Psoas muscle (tissue), 8 donors: ENCODE measurements at places on chromosomes 7 and 10. TPM values are rescaled to one million over a fixed set of nuclear protein-coding genes. Genes with fewer than 3 reads are reported as not detected.
A peak's percentile ranks its signal among the peaks of the same experiment; 100 is the strongest.

GRCh38 chr10:32077896-32078485, 21.8 kb upstream of the KIF5B start:
- DNase-seq = peak; percentile 63
- no peaks in the 10 kb centered on the region for H3K27me3 ChIP-seq
- H3K27ac ChIP-seq = no peak overlapping the region
- no peaks in the 10 kb centered on the region for H3K4me1 ChIP-seq
- H3K4me3 ChIP-seq = no peak overlapping the region

GRCh38 chr7:16365177-16365576, 56.2 kb downstream of the CRPPA start:
- H3K36me3 ChIP-seq = no peaks in the 10 kb centered on the region
- no peaks in the 10 kb centered on the region for H3K4me1 ChIP-seq
- DNase-seq = no peak

DNA sequence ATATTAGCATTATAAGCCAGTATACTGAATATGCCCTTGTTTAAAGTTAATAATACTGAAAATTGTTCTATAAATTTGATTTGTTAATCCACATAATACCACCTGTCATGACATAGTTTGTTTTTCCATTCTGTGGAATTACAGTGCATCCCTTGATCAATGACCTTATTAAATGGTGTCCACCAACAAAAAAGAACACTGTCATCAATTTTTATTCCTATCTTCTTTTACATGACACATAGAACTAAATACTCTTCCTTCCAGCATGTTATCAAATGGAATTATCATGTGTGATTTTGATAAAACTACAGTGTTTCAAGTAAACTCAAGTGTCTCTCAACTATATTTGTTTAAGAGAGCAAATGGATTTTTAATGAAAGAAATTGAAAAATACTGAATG, 221.8 kb upstream of the MBL2 start:
- H3K27ac ChIP-seq = no peak overlapping the region
- no peaks in the 10 kb centered on the region for H3K27me3 ChIP-seq

Gene GJC3
- polyA plus RNA-seq = 0.08 TPM

Gene CDHR1
- polyA plus RNA-seq = 0.03 TPM

- no peak overlapping the region for H3K27ac ChIP-seq
- H3K4me1 ChIP-seq = peaks cover 9% of the 10 kb centered on the region
- H3K27me3 ChIP-seq = no peaks in the 10 kb centered on the region
- no peaks in the 10 kb centered on the region for H3K36me3 ChIP-seq
- no peak overlapping the region for H3K4me3 ChIP-seq
Measured at GRCh38 chr7:47416492-47417480, 165.1 kb downstream of the TNS3 start.

GRCh38 chr10:125130916-125131315, 29.4 kb downstream of the CTBP2 start:
- H3K36me3 ChIP-seq = no peaks in the 10 kb centered on the region
- peaks cover 70% of the 10 kb centered on the region for H3K4me1 ChIP-seq
- no peak overlapping the region for H3K4me3 ChIP-seq
- no peaks in the 10 kb centered on the region for H3K27me3 ChIP-seq

- H3K4me3 ChIP-seq = peak overlapping the region; percentile 97
- peak overlapping the region; percentile 95 for H3K27ac ChIP-seq
- DNase-seq = no peak
Measured at GRCh38 chr10:103968441-103969391, 1.8 kb downstream of the SLK start.

GRCh38 chr10:103712898-103713498, 142.4 kb downstream of the SH3PXD2A start:
- H3K4me3 ChIP-seq = no peak overlapping the region
- H3K4me1 ChIP-seq = peaks cover 4% of the 10 kb centered on the region
- no peaks in the 10 kb centered on the region for H3K36me3 ChIP-seq
- H3K27me3 ChIP-seq = no peaks in the 10 kb centered on the region
- H3K27ac ChIP-seq = no peak overlapping the region

- no peaks in the 10 kb centered on the region for H3K36me3 ChIP-seq
- H3K27me3 ChIP-seq = no peaks in the 10 kb centered on the region
- H3K4me1 ChIP-seq = no peaks in the 10 kb centered on the region
- no peak overlapping the region for H3K4me3 ChIP-seq
Measured at GRCh38 chr7:7449055-7449454, 86.6 kb downstream of the COL28A1 start.

GRCh38 chr10:79387466-79387973, 40.3 kb downstream of the PPIF start:
- no peak overlapping the region for H3K4me3 ChIP-seq
- H3K27me3 ChIP-seq = no peaks in the 10 kb centered on the region
- no peak for DNase-seq
- H3K36me3 ChIP-seq = no peaks in the 10 kb centered on the region

Gene ADAM12
- polyA plus RNA-seq = not detected
